Stimulated activated CD4-positive, alpha-beta T cell treated with anti-CD3 and anti-CD28 coated beads, TNF-alpha, amount 100 ng/mL, for 24 hours (primary cell): ENCODE measurements at places on chromosomes 6 and 20.

GRCh38 chr6:146872426-146872785 lies 273.6 kb downstream of the ADGB start:
- no peak for DNase-seq

DNA sequence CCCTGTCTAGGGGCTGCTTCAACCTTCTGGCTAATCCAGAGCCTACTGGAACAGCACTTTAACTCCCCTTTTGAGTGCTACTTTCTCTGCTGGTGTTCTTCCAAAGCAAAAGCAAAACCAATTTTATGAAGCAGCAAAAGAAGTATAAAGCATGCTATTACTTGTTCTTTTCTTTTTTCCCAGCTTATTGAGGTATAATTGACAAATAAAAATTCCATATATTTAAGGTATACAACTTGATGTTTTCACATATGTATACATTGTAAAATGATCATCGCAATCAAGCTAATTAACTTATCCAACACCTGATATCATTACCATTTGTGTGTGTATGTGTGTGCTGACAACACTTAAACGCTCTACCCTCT lies 14.9 kb downstream of the ID4 start:
- no peak for DNase-seq

GRCh38 chr6:152160346-152160745 lies 352.9 kb downstream of the ESR1 start:
- no peak for DNase-seq

GRCh38 chr20:58945965-58946631 lies 35.0 kb upstream of the NELFCD start:
- no peak for DNase-seq

DNA sequence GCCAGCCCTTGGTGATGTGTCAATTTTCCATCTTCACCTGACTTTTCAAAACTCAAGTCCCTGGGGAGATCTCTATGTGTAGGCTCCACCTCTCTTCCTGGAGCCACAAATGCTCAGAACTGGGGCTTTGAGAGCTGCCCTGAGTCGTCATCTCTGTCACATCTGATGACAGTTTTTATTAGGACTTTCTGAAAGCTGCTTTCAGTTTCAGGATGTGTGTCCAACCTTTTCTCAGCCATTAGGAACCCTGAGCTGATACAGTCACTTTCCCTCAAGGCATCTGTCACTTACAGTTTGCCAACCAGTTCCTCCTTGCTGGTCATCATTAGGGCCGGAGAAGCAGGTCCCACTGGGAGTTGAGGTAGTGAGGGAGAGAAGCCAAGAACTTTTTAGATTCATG lies 365.9 kb upstream of the CHD6 start:
- no peak for DNase-seq

- DNase-seq = no peak
Observed at GRCh38 chr6:10154251-10154650, 260.6 kb downstream of the TFAP2A start.

DNA sequence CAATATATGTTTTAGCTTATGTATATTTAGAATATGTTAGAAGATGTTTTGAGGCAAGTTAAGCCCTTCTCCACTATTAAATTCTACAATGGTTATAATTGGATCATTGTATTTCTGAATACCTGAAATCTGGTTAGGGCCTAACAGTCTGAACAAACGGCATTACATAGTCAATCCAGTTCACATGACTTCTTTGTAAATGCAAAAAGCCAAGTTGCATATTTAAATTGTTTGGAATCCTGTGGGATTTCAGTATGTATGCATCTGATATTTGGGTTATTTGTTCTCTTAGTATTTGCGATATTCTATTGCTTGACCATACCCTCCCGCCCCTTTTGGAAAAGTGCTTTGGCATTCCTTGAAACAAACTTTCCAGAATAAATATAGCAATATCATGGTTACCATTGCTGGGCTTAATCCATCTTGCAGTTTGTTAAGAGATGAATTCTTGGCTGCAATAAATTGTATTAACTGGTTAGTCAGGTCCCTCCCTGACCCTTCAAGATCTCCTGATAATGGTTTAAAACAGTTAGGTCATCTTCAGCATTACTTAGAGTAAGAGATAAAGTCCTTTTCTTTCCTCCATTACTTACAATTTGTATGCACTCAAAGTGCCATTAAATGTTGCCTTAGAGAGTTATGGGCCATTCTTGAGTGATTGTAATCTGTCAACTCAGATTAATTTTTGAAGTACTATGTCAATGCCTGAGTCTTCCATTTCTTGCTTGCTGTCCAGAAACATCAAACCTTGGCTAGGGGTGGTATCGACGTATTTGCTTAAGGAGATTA lies 36.5 kb downstream of the LRRC1 start:
- DNase-seq = no peak

- no peak for DNase-seq
Observed at GRCh38 chr6:43368259-43369160, 937 bp downstream of the ZNF318 start.

DNA sequence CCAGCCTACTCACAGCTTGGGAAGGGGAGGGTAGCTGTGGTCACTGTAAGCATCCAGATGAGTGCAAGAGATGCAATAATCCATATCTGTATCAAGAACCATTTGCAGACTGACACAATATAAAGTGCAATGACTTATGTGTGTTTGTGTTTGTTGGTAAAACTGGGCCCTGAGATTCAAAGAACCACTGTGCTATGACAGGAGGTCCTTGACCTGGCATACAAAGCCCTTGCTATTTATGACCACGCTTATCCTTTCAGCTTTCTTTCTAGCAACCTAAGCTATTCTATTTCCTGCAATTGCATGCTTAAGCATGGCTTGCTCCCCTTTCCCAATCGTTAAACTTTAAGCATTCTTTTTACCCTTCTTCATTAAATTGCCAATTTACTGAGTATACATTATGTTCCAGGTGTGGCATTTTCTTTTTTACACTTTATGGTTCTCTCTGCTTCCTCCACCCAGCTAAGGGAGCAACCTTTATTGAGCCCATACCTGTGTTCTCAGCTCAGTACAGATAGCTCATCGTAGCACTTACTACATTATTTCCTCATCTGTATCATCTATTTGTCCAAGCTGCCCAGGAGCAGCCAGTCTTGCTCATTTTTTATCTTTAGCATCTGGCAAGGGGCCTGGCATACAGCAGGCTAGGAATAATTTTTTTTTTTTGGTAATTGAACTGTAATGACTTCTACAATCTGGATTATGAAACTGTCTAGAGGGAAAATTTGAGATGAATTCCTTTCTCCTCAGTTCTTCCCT lies 3.5 kb downstream of the MCUR1 start:
- DNase-seq = no peak

GRCh38 chr6:134373282-134373922 lies 55.5 kb upstream of the SGK1 start:
- DNase-seq = no peak

- no peak for DNase-seq
Observed at GRCh38 chr6:18022398-18023231, 35.2 kb upstream of the KIF13A start.

- no peak for DNase-seq
Observed at GRCh38 chr6:168536665-168537539, 95.9 kb downstream of the SMOC2 start.
